ENCODE measurements at places on chromosomes 6 and 20.

- DNase-seq = no peak
Observed at GRCh38 chr6:131492932-131493573, 80.0 kb upstream of the ARG1 start.

- DNase-seq = no peak
Observed at GRCh38 chr6:156598071-156598854, 178.9 kb upstream of the ARID1B start.

DNA sequence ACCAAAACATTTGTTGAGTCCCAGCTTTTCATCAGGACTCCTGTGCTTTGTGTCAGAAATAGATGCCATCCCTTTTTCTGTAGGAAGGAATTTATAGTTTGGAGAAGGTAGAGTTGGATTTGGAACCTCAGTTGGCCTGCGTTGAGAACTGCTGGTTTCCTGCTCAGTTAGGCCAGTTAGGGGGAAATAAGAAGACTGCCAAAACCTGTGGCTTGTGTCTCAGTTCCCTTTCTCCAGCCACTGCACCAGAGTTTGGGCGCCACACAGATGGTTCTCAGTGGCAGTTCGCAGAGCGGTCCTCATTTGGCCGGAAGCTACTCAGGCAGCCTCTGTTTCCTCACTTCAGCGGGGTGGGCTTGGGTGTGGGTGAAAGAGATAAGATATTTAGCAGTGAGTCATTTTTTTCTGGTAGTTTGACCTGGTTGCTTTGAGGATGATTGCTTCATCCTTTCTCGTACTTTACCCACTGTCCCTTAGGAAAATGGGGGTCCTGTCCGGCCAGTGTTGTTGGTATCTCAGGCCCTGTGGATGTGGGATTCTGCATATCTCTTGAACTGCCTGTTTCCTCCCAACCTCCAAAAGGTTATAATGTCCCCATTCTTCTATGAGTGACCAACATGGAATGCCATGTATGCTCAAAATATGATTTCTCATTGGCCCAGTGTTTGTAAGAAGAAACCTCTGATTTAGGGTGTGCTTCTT, 53.7 kb downstream of the JARID2 start:
- DNase-seq = peak; percentile 28

GRCh38 chr20:11845340-11845739, 72.4 kb upstream of the BTBD3 start:
- DNase-seq = no peak

DNA sequence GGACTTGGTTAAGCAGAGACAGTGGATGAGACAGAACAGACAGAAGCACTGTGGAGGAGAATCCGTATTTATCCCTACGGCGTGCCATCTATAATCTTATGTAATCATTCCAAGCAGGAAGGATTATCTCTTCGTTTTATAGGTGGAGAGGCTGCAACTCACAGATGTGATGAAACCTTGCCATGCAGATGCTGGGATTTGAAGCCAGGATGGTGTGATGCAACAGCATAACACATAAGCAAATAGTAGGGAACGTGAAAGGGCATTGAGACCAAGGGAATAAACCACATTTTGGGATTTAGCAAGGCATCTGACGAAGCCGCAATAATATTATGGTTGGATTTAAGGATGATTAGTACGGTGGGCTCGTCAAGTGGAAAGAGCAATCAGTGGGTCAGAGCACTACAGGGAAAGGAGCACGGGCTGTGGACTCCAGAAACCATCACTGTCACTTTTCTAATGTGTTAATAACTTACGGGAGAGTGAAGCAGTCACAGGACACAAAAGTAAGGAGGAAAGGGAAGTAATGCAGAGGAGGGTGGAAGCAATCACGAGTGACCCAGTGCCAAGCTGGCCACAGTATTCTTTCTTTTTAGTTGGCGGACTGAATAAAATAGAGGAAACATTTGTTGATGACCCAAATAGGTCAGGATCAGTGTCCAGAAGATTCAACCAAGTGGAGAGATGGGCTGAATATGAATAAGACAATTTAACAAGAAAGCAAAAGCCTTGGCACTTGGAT, 119.6 kb upstream of the EDN1 start:
- DNase-seq = no peak

GRCh38 chr20:824916-825315, 8.6 kb upstream of the FAM110A start:
- DNase-seq = no peak

- no peak for DNase-seq
Observed at GRCh38 chr6:151285122-151285521, 45.4 kb downstream of the AKAP12 start.

GRCh38 chr6:37783856-37784584, 35.5 kb upstream of the ZFAND3 start:
- DNase-seq = no peak

DNA sequence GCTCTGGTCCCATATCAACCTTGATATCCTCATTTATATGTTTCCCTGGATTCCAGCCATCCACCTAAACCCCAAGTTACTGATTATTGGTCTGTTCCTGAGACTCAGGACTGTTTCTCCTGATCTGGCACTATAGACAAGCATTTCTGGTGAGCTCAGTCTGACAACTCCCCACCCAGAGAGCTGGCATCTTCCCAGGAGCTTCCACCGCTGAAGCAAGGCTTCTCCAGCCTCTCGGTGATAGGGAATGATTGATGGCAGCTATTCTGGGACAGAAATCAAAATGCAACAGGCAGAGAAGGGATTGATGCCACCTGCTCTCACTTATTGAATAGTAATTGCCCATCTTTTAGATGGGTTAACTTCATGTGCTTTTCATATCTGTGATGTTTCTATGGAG, 169.7 kb upstream of the GGTLC1 start:
- no peak for DNase-seq

- no peak for DNase-seq
Observed at GRCh38 chr6:13480631-13481501, 6.5 kb downstream of the GFOD1 start.

GRCh38 chr6:111972745-111973117, 81.2 kb upstream of the CCN6 start:
- no peak for DNase-seq

DNA sequence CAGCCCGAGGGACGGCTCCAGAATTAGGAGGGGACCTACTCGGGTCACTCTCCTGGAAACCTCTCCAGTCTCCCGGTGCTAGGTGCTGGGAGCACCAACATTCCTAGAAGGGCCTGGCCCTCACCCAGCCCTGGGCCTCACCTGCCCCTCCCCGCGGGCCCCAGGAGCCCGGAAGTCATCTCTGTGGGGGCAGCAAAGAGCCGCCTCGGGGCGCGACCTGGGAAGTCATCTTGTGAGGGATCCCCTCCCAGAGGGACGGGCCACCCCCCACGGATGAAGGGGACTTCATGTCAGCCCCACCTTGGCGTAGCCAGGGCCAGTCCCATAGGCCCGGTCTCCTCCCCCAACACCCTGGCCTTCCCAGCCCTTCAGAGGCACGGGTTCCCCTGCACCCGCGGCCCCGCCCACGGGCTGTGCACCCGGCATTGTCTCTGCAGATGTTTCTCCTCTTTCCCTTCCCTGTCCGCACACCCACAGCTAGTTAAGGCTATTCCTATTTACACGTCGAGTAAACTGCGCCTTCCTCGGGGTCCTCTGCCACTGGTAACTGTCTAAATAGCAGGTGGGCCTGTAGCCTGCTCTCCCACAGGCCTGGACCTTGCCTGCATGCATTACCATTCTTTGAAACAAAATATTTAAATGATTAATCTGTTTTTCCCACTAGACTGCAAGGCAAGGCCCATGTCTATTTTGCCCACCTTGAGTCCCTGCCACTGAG, 896 bp upstream of the RNASET2 start:
- no peak for DNase-seq

- no peak for DNase-seq
Observed at GRCh38 chr20:58625585-58625984, 25.5 kb upstream of the STX16 start.

DNA sequence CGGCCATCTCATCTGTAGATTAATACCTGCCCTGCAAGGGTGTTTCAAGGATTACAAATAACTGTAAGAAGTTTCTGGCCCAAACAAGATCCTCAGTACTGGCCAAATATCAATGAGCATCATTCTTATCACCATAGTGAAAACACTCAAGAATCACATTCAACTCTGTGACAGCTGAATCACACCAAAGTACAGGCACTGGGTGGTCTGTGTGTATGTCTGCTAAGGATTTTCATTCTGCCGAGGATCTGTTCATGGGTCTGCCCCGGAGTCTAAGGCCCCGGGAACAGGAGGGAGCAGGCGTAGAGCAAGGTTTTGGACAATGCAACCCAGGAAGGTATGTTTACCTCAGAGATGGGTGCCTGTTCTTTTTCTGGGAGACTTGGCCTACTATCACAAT, 110.5 kb downstream of the TRERF1 start:
- DNase-seq = no peak

- no peak for DNase-seq
Observed at GRCh38 chr6:88004707-88005106, 42.9 kb upstream of the SPACA1 start.

DNA sequence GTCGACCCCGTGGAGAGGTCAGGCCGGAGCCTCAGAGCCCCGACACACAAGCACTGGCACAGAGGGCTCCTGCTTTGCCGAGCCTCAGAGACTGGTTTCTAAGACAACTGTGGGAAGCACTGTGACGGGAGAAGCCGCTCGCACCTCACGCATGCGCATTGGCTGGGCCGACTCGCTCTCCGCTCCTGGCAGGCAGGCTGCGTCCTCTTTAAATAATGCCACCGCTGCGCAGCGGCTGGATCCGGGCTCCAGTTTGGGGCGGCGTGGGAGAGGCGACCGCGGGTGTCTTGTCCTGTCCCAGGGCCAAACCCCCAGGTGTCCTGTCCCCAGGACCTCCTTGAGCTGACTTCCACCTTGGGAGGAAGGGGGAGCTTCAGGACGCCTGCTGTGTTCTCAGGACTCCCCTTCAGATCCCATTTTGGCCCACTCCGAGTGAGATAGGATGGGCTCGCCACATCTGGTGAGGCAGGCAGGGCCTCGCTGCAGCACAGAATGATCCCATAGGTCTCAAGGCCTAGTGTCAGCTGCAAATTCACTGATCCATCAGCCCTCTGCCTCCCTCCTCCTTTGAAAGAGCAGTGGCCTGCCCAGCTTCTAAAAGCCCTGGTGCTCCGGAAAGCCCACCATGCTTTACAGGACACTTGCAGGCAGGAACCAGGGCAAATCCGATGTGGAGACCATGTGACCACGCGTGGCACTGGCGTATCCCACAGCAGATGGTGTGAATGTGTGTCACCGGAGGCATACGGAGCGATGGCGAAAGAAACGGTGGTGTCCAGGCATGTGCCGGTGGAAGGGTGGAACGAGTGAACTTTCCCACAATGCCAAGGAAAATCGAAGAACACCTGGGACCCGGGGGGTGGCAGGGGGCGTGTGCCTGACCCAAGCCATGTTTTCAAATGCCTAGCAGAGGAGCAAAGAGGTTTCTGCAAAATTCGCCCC, 169.3 kb upstream of the ZNF337 start:
- peak; percentile 54 for DNase-seq

- DNase-seq = no peak
Observed at GRCh38 chr6:100479179-100480035, 14.7 kb upstream of the SIM1 start.

- no peak for DNase-seq
Observed at GRCh38 chr20:34369265-34369664, 6.2 kb downstream of the ITCH start.

GRCh38 chr6:42696526-42697267, 25.7 kb downstream of the PRPH2 start:
- DNase-seq = no peak

DNA sequence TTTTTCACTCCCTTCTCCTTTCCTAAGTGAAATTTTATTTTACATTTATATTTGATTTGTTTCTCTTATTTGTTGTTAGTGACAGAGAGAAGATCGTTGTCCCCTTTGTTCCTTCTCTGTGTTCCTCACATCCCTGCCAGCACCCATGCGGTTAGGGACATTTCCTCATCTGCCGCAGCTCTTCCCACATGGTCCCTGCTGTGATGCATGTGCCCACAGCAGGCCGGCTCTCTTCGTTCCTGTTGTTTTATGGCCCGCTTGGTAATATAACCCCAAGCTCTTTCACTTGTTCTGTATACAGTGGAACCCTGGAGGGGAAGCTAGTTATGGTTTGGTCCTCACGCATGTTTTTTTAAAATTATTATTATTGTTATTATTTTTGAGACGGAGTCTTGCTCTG, 23.6 kb downstream of the DTD1 start:
- no peak for DNase-seq

DNA sequence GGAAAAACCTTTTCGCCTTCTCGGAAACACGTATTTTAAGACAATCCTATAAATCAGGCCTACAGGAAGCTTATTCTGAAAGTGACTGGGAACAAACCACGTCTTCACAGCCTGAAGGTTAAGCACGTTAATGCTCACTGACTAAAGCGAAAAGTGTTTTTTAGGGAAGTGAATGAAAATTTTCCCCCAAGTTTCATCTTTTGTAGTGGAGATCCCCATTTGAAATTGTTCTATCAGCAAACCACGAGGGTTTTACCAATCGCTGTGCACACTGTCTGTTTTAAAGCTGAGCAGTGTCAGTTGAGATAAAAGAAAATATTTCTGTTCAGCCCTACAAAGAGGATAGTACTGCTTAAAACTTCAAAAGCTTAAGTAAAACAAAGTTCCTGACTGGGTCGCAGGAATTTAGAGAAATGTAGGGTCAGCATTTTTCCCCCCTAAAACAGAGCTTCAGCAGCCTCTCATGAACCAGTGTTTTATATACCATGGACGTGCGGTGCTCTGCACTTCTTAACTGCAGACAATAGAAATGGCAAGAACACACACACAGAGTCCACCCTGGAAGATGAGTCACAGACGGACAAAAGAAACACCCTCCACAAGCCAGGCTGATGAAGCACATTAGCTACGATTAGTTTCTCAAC, 34.9 kb downstream of the SLC22A23 start:
- no peak for DNase-seq

GRCh38 chr6:125793863-125794262, 3.1 kb downstream of the NCOA7 start:
- no peak for DNase-seq

DNA sequence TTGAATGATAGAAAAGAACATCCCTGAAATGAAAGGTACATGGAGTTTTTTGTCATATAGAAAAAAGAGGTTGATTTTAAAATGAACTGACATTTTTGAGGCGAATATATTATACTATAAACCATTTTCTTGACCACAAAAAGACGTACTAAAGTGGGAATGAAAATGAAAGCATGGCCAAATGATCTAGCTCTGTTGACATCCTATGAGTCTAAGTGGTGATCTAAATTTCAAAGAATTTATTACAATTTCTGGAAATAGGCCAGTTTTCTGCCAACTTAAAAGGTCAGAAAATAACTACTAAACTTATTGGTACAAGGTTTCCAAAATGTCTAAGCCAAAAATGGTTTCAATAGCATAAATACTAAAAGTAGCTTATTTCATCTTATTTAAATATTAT, 536.8 kb downstream of the EYS start:
- no peak for DNase-seq

DNA sequence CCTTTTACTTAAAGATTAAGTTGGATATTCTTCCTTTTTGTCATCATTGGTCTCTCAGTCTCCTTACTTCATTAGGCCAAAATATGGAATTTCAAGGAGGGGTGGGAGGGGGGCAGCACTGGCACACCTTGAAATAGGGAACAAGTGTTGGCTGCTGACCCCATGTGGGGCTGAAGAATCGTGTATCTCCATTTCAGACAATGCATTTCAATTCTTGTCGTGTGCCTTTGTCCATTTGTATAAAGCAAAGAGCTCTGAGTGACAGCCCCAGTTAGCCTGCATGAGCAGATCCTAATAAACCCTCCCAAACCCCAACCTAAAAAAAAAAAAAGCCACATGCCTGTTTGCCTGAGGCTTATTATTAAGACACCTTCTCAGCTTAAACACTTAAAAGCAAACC, 1.0 kb upstream of the TFAP2D start:
- DNase-seq = no peak

GRCh38 chr6:105985098-105985815, 100.9 kb upstream of the PRDM1 start:
- DNase-seq = no peak

- no peak for DNase-seq
Observed at GRCh38 chr6:43302126-43302525, 4.1 kb downstream of the SLC22A7 start.
